Memory B cell (primary cell): ENCODE measurements at places on chromosomes 2 and 18.
A peak's percentile ranks its signal among the peaks of the same experiment; 100 is the strongest.

DNA sequence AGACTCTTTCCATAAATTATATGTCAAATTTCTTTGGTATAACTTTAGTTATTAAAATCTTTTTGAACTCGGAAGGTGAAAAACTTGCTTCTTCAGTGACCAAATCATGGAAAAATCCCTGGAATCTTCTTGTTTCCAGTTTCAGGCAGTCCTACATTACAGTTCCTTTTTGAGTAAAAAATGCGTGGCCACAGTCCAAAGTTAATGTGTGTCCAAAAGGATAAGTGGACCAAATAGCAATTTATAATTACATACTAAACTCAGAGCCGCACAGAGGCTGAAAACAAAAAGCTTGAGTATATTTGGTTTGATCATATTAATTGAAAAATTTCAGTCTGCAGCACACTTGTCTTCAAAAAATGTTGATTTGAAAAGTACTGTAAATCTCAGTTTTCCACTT lies 28.4 kb upstream of the DYNC2LI1 start:
- no peak for DNase-seq

DNA sequence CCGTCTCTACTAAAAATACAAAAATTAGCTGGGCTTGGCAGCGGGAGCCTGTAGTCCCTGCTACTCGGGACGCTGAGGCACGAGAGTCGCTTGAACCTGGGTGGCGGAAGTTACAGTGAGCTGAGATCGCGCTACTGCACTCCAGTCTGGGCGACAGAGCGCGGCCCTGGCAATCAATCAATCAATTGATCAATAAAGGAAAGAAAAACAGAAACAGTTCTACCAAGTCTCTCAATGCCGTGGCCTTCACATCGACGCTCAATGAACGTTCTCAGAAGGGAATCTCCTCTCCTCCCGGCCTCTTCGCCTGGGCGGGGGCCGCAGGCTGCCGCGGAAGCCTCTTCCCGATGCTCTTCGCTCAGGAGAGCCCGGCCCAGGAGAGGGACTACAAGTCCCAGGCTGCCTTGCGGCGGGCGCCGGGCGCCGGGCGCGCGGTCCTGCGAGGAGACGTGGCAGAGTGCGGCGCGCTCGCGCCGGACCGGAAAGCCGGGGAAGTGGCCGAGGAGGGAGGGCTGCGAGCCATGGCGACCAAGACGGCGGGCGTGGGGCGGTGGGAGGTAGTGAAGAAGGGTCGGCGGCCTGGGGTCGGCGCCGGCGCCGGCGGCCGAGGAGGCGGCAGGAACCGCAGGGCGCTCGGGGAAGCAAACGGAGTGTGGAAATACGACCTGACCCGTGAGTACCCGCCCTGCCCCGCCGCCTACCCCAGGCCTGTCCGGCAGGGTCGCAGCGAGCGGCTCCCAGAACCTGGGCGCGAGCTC lies at the start of gene TMEM214:
TSS of gene TMEM214 (plus strand) at position 471 of the 758 bp plus-strand sequence. CDS start at position 522, 51 bp downstream.
- DNase-seq, result peak; percentile 67

- no peak for DNase-seq
Observed at GRCh38 chr2:198762441-198762840, 695.3 kb downstream of the SATB2 start.

GRCh38 chr2:98026927-98027522 lies 31.3 kb upstream of the TMEM131 start:
- DNase-seq, result no peak

DNA sequence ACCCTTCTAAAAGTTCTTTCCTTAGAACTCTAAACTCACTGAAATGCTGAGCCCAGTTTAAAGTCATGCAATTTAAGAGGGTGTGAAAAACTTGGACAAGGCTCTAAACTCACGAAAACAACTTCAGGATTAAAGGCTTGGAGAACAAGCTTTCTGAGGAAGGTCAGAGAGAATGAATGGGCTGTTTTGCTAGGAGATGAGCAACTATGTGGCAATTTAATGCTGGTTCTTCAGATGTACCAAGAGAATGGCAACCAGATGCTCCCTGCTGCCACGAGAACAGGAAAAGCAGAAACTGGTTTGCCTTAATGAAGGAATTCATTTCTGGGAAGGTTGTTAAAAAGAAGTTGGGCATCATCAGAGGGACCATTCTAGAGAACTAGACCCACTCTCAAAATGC lies 77.8 kb upstream of the PMAIP1 start:
- no peak for DNase-seq

DNA sequence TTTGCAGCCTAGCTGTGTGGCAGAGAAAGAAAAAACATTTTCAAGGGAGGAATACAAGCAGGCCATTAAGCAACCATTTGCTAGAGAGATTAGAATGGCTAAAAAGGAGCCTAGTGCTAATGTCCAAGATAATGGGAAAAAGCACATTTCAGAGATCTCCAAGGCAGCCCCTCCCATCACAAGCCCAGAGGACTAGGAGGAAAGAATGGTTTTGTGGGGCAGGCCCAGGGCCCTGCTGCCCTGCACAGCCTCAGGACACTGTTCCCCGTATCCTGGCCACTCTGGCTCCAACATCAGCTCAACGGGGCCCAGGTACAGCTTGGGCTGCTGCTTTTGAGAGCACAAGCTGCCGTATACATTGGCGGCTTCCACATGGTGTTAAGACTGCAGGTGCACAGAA lies 16.5 kb upstream of the GBX2 start:
- DNase-seq, result no peak

DNA sequence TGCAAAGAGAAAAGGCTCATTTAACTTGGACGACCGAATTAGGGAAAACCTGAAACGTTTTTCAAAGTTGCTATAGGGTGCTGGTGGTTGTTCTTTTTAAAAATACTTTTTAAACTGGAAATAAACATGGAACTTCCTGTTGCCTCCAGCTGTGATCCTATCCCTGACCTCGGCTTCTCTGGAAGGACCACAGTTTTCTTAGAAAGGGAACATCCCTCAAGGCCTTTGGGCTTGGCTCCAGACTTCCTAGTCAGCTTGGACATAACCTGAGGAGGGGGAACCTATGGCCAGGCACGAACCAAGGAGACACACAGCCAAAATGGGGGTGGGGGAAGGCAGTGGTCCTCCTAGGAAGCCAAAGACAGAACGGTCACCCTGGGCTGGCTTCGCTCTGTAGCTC lies 57.7 kb downstream of the CENPO start:
- DNase-seq, result no peak

GRCh38 chr18:6315517-6316331 lies 99.0 kb downstream of the L3MBTL4 start:
- no peak for DNase-seq

- no peak for DNase-seq
Observed at GRCh38 chr2:123165616-123166015, 859.5 kb upstream of the CNTNAP5 start.

DNA sequence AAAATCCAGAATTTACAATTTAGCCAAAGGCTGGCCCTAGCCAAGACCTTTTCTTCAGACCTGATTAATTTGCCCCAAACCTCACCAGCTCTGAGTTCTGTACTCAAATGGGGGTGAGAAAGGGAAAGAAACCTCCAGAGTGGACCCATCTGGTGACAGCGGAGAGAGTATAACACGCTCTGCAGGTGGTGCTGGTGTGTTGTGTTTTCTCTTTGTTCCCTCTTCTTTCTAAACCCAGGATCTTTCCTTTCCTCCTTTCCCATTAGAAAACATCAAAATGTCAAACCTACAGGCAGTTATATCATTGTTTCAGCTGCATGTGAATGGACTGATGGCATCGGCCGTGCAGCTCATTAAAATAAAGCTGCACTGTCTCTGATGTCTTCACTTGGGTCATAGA lies 253.2 kb upstream of the SP5 start:
- no peak for DNase-seq

GRCh38 chr2:287471-287885 lies 413 bp downstream of the ALKAL2 start:
- DNase-seq, result peak; percentile 28

GRCh38 chr2:201164166-201164565 lies 18.8 kb upstream of the CASP10 start:
- no peak for DNase-seq

GRCh38 chr2:239109041-239109927 lies 261.4 kb downstream of the TWIST2 start:
- no peak for DNase-seq

GRCh38 chr2:121005453-121005852 lies 269.8 kb downstream of the GLI2 start:
- no peak for DNase-seq

GRCh38 chr2:118300832-118301231 lies 212.6 kb downstream of the INSIG2 start:
- no peak for DNase-seq

DNA sequence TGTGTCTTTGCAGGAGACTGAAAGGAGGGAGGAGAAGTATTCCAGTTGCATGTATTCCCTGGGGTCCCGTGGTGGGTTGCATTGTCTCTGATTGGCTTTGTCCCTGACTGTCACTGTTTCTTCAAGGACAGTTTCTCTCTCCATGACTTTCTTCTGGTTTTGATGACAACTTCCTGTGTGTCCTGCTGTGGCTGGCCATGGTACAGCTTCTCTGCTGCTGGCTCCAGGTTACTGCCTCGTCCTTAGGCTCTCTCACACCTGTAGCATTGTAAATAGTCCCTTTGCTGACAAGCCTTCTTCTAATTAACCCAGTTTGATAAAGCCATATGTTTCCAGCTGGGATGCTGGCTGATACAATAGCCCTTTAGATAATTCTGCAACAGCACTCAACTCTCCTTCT lies 129.0 kb downstream of the LPIN1 start:
- DNase-seq, result no peak

DNA sequence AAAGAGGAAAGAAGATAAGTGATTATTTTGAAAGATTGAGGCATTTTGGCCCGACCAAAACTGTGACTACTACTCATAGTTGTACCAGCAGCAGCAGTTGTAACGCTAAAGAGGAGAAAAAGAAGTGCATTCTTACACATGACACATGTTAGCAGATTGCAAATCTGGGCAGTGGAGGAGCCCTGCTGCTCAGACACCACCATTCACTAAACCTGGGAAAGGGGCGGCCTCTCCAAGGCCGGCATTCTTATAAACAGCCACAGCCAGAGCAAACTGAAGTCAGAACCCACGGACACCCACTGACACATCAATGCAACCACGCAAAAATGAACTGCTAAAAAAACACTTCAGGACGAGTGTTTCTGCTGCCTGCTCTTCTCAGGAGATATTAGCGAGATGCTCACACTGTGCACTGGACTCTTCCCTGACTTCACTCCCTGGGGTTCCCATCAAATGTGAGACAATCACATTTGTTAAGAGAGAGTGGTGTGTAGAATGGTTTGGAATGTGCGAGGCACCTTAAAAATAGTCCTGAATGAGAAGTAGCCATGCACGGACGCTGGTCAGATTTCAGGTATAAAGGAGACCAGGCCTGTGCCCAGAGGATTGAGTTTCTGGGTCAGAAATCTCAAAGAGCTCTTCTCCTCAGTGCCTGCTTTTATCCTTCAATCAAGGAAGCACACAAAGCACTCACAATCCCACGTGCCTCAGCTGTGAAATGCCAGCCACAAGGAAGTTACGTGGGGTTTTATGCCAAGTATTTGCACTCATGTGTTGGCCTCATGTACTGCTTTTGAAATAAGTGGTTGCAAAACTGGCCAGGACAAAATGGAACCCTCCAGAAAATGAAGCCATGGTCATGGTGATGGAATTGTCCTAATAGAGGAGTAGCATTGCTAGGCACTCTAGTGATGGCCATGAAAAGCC lies 83.4 kb downstream of the MTCL1 start:
- no peak for DNase-seq

GRCh38 chr2:191030521-191031154 lies 16.7 kb upstream of the STAT1 start:
- no peak for DNase-seq

GRCh38 chr2:48213646-48214045 lies 307.3 kb upstream of the FBXO11 start:
- DNase-seq, result no peak

DNA sequence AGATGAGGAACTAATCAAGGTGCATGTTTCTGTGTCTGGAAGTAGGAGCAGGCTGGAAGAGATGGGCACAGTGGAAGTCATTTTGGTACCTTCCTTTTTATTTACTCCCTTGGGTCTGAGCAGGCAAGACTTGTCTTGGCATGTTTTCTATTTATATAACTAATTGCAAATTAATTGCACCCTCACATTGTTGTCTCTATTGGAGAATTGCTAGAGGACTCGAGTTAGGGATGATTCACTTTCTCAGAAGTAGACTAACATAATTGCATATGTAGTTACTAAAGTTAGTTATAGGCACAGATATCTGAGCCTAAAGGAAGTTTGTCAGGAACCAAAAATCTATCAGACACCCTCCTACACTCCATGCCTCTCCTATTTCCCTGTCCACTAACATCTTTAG lies 92.8 kb upstream of the NRP2 start:
- DNase-seq, result no peak

DNA sequence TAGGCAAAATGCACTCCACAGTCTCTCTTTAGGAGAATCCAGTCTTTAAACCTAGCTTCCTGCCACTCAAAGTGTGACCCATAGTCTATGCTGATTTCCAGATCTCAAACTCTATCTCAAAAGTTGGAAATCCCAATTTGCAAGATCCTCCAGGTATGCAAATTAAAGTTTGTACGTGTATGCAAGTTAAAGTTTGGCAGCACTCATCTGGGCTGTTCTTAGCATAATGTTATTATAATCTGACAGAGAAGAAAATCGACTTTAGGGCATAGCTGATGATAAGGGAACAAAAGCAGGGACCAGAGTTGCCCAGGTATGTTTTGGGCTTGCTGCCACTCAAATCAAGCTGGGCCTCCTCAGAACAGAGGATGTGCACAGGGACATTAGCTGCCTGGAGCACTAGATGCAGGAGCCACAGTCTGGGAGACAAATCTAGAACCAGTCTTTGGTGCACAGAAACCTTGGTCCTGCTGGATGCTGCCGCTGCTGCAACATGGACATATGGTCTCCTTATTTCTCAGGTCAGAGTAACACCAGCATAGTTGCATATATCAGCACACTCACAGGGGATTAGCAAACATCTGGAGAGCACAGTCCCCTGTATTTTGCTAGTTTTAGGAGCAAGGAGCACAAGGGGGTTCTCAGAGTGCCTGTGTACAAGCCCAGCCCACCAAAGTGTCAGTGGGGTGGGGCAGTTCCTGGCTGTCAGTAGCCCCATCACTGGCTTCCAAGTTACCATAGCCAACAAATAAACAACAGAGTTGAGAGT lies 242.6 kb downstream of the TTC32 start:
- no peak for DNase-seq

DNA sequence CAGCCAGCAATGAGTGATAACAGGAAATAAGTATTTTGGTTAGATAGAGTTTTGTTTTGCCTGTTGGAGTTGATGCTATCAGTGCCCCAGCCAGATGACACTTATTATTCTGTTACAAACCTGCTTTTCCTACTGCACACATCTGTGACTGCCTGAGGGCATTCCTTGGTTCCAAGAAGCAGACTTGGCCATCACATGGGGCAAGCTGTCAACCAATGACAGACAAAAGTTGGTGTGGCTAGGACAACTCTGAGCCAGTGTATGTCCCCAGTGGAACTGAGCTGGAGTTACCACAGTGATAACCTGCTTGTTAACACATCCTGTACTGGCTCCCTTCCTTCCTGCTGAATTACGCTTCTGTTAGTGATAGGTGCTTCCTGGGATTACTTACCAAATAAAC lies 54.5 kb downstream of the FAM171B start:
- no peak for DNase-seq

- no peak for DNase-seq
Observed at GRCh38 chr18:73144030-73144429, 276.2 kb upstream of the NETO1 start.

GRCh38 chr18:21833604-21834298 lies 93.2 kb downstream of the MIB1 start:
- no peak for DNase-seq

- DNase-seq, result no peak
Observed at GRCh38 chr2:237883951-237884446, 24.6 kb downstream of the RAMP1 start.

GRCh38 chr18:8176554-8176953 lies 432.7 kb upstream of the RAB12 start:
- DNase-seq, result no peak

GRCh38 chr2:12061286-12062052 lies 315.0 kb downstream of the LPIN1 start:
- no peak for DNase-seq
